Stimulated activated CD4-positive, alpha-beta T cell treated with anti-CD3 and anti-CD28 coated beads, Interleukin-1b, Interleukin-23, amount 100 ng/mL, for 1 hour (primary cell): ENCODE measurements at places on chromosomes 2 and 18.

- DNase-seq: no peak
These were observed 440.4 kb upstream of the CDH20 start for GRCh38 chr18:60892855-60893254.

DNA sequence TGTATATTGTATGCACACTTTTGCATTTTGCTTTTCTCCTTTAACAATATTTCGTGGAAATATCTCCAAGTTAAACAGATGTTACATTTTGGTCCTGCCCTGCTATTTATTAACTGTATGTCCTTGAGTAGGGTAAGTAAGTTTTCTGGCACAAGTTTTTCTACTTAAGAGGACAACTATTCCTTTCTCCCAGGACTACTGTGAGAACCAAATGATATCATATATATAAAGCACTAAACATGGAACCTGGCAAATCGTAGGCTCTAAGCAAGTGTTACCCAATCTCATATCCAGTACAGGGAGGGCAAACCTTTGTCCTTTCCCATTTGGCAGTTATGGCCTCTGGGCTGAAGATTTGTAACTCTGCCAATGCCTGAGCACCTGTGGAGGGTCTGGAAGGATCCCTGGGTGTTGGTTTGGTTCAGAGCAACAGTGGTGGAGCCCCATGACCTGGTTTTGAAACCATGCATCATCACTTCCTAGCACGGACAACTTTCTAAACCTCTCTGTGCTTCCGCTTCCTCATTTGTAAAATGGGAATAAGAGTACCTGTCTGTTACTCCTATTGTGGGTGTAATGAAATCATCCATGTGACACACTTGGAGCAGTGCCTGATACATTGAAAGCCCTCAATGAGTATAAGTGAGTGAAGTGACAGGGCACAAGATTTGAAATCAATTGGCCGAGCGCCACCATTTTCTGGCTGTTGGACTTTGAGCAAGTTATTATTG is 28.3 kb upstream of the ICOS start:
- no peak for DNase-seq

- DNase-seq: no peak
These were observed 67.0 kb downstream of the ZEB2 start for GRCh38 chr2:144452989-144453336.

GRCh38 chr2:709138-709765 is 32.0 kb upstream of the TMEM18 start:
- DNase-seq: no peak

- DNase-seq: no peak
These were observed 41.1 kb upstream of the ASXL3 start for GRCh38 chr18:33536904-33537303.

- no peak for DNase-seq
These were observed 218.8 kb downstream of the CYP26B1 start for GRCh38 chr2:71928734-71929481.

DNA sequence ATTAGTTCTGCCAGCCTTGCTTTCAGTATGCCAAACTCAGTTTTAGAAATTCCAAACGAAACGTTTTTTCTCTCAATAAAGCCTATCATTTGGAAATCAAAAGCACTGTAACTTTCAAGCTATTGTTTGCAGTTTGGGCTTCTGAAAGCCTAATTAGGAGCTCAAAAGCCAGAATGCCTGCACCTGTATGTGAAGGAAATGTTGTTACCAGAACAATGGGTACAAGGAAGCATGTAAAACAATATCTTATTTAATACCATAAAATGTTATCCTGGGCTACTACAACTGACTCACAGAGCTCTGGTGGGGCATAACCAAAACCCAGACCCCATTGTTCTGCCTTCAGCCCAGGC is 12.6 kb upstream of the GULP1 start:
- no peak for DNase-seq

GRCh38 chr2:98477506-98477905 is 32.8 kb downstream of the INPP4A start:
- no peak for DNase-seq

DNA sequence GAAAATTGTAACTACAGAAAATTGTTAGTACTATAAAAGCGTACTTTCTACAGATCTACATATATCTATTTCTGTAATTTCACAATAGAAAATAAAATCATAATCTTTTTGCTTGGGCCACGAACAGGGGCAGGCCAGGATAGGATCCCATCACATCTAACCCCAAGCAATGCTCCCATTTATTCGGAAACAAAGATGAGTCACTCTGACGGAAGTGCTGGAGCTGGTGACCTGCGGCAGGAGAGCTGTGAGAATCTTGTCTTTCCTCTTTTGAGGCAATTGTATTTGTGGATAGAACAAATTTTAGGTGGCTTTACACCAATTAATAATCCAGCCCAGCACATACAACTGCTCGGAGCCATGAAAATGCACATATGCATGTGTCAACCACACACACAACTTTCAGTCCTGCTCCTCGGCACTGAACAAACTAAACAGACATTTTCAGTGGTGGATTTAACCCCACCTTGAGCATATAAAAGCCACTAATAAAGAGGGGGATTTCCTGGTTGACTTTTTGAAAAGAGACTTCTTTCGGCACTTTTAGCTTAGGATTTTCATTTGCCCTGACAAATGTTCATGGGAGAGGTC is 22.3 kb upstream of the INSIG2 start:
- no peak for DNase-seq
